ENCODE measurements at places on chromosomes 2 and 18.

GRCh38 chr2:54048117-54048785 is 67.2 kb upstream of the ACYP2 start:
- no peak for DNase-seq

DNA sequence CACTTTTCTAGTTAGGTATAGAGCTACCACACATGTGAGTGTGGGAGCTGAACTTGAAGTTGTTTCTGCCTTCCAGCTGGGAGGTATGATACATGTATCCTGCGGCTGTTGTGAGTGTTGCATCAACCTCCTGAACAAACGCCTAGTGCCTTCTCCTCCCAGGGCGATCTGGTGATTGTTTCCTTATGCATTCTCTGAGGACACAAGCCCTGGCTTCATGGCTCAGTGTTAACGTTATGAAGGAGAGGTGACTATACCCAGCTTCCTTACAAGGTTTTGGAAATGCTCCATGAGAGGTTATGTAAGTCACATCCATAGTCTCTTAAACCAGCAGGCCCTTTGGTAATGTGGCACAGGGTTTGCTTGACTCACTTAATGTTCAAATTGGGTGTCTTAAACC is 64.9 kb downstream of the SPRED2 start:
- no peak for DNase-seq

GRCh38 chr2:30549096-30549495 is 102.0 kb downstream of the LCLAT1 start:
- no peak for DNase-seq

DNA sequence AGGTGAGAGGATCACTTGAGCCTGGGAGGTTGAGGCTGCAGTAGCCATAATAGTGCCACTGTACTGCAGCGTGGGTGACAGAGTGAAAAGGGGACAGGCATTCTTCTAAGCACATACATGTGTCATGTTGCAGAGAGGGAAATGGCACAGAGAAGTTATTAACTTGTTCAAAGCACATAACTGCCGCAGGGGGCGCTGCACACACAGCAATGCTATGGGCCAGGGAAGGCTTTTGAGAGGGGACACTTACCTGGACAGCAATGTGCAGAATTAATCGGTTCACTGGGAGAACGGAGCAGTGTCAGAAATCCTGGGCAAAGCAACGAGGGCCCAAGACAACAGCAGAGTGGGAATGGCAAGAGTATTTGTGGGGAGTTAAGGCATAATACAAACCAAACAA is 2.4 kb downstream of the SCYGR8 start:
- DNase-seq = no peak

GRCh38 chr2:45011121-45011520 is 1.9 kb upstream of the SIX2 start:
- DNase-seq = no peak

DNA sequence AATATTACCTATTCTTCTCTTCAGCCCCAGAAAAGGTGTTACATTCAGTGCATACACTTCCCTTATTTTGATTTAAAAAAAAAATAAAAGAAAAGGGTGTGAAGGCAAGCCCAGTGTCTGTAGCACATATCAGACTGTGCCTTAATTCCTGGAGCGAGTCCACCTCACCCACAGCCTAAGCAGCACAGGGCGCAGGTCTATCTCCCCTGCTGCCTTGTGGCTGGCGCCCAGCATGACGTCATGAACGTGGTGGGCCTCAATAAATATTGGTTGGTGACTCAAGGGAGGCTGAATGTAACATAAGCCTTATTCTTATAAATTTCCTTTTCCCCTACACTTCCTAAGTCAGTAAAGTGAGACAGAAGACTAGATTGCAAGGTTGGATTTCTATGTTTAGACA is 26.4 kb downstream of the ST3GAL5 start:
- DNase-seq = no peak

DNA sequence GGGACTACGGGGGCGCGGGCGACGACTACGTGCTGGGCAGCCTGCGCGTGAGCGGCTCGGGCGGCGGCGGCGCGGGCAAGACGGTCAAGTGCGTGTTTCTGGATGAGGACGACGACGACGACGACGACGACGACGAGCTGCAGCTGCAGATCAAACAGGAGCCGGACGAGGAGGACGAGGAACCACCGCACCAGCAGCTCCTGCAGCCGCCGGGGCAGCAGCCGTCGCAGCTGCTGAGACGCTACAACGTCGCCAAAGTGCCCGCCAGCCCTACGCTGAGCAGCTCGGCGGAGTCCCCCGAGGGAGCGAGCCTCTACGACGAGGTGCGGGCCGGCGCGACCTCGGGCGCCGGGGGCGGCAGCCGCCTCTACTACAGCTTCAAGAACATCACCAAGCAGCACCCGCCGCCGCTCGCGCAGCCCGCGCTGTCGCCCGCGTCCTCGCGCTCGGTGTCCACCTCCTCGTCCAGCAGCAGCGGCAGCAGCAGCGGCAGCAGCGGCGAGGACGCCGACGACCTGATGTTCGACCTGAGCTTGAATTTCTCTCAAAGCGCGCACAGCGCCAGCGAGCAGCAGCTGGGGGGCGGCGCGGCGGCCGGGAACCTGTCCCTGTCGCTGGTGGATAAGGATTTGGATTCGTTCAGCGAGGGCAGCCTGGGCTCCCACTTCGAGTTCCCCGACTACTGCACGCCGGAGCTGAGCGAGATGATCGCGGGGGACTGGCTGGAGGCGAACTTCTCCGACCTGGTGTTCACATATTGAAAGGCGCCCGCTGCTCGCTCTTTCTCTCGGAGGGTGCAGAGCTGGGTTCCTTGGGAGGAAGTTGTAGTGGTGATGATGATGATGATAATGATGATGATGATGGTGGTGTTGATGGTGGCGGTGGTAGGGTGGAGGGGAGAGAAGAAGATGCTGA is 1.4 kb downstream of the SOX11 start:
- DNase-seq = no peak

DNA sequence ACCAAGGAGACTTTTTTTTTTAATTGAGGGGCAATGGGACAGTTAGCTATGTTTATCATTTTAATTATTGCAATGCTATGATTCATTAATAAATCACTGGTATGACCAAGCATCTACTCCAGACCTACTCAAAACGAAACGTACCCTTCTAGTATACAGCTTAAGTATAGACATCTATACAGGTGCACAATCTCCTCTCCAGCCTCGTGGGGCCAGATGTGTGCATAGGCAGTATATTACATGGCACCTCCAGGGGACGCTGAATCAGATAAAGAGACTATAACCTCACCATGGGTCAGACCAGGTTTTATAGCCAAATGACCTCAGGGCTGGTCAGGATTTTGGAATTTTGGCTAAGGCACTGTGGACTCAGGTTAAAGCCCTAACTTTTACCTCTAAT is 86.6 kb downstream of the SS18 start:
- no peak for DNase-seq

DNA sequence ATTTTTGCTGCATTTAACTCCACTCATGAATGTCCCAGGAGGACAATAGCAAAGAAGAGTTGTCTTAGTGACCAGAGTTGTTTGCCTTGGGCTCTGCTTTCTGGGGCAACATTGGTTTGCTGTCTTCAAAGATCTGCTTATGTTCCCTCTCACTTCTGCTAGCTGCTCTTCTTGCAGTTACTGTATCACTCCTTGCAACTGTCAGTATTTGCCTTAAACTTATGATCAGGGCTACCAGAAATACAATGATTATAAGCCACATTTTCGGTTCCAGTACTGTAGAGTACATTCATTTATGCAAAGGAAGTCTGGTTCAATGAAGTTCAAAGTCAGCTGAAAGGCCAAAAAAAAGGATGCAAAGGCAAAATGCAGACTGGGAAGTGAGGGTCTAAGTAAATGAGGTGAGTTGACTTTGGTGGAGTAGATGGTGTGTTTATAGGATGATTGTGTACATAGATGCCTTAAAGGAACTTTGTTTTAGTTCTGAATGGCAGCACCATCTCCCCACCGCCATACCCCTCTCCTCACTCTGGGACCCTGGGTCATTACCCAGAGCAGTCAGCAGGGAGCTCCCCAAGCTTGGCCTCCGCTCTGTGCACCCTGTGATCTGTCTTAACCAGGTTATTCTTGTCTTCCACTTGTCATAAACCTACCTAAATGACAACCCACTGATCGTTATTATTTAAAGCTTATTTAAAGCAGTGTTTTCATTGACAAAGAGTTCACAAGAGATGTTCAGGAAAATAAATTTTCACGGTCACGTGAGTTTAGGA is 236.0 kb downstream of the DOK6 start:
- DNase-seq = no peak

DNA sequence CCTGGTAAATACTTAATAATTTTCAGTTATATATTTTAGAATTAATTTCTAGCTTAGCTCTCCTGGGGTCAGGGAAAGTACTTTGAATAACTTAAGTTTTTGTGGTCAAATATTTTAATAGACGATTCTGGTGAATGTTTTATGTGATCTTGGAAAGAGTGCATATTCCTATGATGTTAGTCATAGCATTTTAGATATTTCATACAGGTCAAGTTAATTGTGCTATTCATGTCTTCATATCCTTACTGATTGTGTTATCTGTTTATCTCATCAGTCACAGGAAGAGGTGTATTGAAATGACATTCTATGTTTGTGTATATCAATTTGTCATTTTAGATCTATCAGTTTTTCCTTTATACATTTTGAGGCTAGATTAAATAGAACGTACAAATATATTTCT is 576.2 kb downstream of the CPS1 start:
- no peak for DNase-seq

DNA sequence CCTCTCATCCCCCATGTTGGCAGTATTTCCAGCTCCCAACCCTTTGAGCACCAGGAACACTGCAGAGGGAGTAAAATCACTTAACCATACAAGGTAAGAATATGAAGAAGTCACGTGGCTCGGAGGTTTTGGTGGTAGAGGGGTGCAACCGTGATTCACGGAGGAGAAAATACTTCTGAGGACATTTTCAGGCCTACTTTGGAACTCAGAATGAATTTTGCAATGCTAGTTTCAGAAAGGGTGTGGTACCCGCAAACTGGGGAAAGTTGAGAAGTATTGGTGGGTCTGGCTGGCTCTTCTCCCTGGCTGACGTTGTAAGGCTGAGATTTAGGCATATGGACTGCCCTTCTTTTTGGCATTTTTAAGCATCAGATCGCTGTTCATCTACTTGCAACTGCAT is 442 bp downstream of the SERPINB5 start:
- DNase-seq = no peak

DNA sequence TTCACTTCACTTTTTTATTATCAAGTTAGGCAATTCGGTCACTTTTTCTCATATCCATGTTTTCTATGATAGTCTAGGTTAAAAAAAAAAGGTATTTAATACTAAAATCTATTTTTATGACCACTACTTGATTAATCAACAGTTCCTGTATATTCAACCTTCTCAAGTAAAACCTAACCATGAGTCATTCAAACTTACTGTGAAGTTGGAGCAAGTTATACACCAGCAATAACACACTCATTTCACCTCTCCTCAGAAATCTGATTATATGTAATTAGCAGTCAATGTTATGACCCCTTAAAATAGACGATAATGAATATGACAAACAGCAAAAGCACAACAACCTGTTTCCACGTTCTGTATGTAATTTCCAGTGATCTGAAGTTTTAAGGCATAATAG is 35.0 kb upstream of the ADAM17 start:
- DNase-seq = no peak

- no peak for DNase-seq
Observed at GRCh38 chr18:21901423-21901945, 160.9 kb downstream of the MIB1 start.

DNA sequence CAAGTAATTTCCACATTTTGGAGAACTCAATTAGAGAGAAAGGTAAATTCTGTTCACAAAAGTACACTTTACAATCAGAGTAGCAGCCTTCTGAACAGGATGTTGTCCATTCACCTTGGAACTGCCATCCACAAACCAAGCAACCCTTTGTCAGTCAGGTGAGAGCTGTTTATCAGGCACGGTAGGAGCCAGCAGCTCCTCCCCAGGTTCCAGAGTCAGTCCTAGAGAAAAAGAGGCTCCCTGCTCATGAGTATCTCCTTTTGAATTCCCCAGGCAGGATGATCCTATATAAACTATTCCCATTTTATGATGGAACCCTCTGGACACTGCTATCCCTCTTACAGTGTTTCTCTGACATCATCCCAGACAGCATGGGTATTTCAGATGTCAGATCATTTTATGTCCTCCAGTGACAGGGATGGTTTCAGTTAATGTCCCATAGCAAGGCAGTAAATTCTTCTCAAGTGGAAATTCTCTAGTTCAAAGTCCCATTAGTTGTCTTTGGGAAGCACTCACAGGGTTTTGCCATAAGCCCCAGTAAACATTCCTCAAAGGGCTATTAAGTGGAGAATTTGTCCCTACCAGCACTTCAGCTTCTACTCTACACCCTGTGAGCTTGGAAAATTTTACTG is 34.5 kb upstream of the CSRNP3 start:
- DNase-seq = no peak

DNA sequence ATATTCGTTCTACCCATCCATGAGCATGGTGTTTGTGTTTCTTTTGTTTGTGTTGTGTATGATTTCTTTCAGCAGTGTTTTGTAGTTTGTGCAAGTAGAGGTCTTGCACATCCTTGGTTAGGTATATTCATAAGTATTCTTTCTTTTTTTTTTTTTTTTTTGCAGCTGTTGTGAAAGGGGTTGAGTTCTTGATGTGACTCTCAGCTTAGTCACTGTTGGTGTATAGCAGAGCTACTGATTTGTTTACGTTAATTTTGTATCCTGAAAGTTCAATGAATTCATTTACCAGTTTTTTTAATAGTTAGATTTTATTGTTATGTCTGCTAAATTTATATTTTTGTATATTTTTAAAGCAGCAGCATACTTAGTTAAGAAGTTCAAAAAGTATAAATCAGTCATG is 834.4 kb upstream of the NRXN1 start:
- no peak for DNase-seq

DNA sequence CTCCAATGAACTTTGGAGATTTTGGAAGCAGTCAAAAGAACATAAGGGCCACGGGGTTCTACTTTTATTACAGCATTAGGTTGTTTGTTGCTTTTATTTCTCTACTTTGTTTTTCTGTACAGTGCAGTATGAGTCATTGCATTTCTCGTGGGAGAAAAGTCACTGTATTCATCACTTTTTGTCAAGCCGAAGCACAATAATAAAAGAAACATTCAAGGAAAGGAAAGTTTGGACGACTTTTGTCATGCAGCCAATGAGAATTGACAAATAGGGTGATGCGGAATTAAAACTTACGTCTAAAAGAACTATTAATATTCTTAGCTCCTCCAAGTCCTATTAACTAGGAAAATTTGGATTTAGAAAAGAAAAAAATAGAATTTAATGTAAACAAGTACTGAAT is 209.9 kb downstream of the TMEM182 start:
- no peak for DNase-seq
